SK-N-SH treated with all-trans-retinoic acid at 6 μM for 48 hours (cell line): ENCODE measurements at places on chromosomes 16 and 17.

GRCh38 chr17:29596811-29597210 is 3.9 kb downstream of the ANKRD13B start:
- no peak for ATAC-seq

DNA sequence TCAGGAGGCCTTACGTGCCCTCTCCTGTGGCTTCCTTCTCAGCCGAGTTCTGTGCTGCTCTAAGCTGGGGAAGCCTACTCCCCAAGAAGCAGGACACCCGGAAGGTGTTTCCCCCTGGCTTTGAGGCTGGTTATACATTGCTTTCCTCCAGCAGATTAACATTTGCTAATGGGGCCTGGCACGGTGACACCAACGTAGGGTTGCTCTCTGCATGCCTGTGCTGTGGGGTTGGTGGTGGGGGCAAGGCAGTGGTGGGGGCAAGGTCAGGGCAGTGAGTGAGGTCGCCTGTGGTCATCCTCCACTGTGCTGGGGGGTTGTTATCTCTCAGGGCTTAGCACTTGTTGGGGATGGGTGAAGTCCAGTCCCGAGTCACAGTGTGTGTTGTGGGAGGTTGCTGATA is 4.2 kb downstream of the USP6 start:
- no peak for ATAC-seq

GRCh38 chr16:68793401-68793857 is 49.9 kb upstream of the TANGO6 start:
- ATAC-seq = no peak

- peak; percentile 70 for ATAC-seq
Measured at GRCh38 chr17:78883089-78883532, 19.9 kb downstream of the CEP295NL start.

DNA sequence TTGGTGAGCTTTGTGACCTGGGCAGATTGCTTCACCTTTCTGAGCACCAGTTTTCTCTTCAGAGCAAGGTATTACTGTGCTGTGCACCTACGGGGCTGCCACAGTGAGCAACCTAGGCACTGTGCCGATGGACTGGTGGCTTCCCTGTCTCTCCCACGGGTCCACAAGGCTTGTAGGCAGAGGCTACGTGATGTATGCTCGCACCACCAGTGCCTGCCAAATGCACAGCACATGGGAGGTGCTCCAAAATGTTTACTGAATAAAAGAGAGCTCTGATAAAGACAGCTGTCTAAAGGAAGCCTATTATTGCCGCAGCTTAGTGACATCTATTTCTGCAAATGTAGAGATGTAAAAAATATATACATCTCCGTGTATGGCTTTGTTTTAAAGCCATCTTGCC is 139.2 kb downstream of the CDK5R1 start:
- ATAC-seq = no peak

- peak; percentile 31 for ATAC-seq
Measured at GRCh38 chr16:3022208-3022683, 1.5 kb downstream of the HCFC1R1 start.

- peak; percentile 80 for ATAC-seq
Measured at GRCh38 chr17:48048384-48049126, 396 bp downstream of the NFE2L1 start.

DNA sequence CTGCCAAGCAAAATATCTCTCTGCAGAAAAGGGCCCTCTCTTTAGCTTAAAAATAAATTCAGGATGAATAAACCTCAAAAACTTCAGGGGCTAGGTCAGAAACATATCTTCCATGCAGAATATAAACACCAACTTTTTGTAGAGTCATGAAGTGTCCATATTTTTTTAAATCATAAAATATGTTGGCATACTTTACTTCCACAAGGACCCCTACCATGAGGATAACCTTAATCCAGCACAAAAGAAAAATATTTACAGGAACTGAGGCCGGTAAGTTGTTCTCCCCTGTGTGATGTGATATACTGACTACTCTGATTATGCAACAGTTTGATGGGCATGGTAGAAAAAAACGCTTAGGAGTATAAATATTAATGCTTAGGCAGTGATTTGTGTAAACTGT is 264.8 kb upstream of the CDH11 start:
- no peak for ATAC-seq

DNA sequence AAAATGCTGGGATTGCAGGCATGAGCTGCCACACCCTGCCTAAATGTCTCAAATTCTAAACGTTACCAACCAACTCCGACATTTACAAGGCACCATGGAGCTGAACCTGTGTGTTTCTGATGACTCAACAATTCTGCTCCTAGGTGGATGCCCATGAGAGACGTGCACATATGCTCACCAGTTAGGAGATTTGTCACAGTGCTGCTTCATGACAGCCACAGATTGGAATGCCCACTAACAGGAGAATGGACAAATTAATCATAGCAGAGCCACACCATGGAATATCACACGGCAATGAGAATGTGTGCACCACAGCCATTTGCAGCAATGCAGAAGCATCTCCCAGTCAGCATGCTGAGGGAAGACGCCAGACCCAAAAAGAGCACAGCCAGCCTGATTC is 8.0 kb upstream of the KCNG4 start:
- ATAC-seq = no peak

DNA sequence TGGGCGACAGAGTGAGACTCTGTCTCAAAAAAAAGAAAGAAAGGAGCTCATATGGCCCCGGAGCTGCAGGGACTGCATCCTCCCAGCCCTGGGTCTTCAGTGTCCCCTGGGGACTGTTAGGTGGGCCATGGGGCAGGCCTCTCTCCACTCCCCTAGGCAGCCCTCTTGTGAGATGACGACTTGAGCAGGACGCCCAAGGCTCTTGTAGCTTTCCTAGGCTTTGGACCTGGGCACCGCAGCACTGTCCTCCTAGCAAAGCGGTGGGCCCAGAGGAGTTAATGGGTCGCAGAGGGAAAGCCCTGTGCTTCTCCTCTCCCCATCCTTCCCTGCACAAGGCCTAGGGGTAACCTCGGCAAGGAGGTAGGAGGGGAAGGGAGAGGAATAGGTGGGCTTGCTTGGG is 202.2 kb downstream of the NTN1 start:
- ATAC-seq = no peak

GRCh38 chr17:70238646-70239045 is 69.3 kb downstream of the KCNJ2 start:
- ATAC-seq = peak; percentile 48

- ATAC-seq = no peak
Measured at GRCh38 chr17:19725486-19725885, 9.1 kb upstream of the SLC47A2 start.

GRCh38 chr17:51699303-51699702 is 439.0 kb downstream of the UTP18 start:
- no peak for ATAC-seq

GRCh38 chr17:19485800-19486340 is 47.8 kb upstream of the SLC47A1 start:
- no peak for ATAC-seq

DNA sequence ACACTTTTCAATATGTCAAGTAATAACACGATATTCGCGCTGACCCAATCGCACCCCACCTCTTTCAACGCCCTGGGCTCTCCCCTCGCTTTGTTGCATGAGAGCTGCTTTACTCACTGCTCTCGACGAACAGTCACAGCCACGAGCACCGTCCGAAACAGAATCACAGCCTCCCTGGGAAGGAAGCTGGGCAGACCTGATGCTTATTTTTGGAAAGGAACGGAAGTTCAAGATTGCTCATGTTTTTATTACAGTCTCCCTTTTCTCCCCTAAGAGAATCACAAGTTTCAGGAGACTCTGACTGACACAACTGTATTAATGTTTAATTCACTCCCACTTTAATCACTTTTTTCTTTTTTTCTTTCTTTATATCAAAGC is 67.8 kb downstream of the ANKRD11 start:
- ATAC-seq = no peak

DNA sequence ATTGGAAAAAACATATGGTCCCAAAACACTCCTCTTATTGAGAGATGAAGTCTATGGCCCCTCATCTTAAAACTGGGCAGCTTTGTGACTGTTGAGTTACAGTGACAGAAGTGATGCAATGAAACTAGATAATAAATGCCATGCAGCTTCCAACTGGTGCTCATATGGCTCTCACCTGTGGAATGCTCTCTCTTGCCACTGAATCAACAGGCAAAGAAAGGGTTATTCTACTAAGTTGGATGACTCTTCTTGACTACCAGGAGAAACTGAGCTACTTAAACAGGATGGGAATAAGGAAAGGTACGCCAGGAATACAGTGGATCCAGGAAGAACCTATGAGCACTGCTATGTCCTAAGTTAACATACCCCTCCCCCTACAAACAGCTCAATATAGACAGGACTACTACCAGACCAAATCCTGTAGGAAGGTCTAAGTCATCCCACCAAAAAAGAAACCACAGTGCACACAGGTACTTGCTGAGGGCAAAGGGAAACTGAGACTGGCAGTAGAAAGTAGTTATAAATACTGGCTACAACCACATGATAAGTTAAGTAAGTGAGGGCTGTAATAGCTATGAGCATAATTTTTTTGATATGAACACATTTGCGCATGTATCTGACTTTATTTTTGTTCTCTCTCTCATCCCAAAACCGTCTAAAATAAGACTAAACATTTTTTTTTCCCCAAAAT is 398.5 kb downstream of the ZFHX3 start:
- no peak for ATAC-seq

GRCh38 chr17:20053361-20053964 is 44.3 kb downstream of the SPECC1 start:
- ATAC-seq = no peak

- ATAC-seq = no peak
Measured at GRCh38 chr16:89042711-89043551, 50.7 kb upstream of the ACSF3 start.

DNA sequence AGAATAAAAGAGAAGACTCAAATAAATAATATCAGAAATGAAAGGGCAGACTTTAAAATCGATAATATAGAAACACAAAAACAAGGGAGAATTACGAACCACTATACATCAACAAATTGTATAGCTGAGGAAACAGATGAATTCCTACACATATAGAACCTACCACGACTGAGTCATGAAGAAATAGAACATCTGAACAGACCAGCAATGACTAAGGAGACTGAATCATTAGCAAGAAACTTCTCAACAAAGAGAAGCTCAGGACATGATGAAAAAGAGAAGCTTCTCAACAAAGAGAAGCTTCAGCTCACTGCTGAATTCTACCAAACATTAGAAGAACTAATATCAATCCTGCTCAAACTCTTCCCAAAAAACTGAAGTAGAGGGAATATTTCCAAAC is 255.9 kb downstream of the CEP112 start:
- ATAC-seq = no peak

- ATAC-seq = no peak
Measured at GRCh38 chr17:44000141-44000860, 4.1 kb upstream of the NAGS start.

DNA sequence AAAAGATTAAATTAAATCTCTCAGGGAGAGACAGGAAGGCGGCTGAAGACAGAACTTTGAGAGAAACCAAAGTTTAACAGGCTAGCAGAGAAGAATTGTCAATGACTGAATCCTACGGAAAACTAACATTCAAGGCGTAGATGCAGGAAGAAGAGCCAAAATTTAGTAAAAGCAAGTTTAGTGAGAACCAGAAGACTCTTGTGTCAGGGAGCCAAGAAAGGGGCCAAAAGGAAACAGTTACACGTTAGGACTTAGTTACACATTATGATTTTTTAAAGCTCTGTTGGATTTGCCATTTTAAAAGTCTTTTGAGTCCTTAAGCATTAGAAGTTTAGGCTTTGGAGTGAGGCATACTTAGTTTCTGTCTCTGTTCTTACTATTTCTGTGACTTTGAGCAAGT is 164.6 kb downstream of the CHD9 start:
- ATAC-seq = no peak

- ATAC-seq = no peak
Measured at GRCh38 chr17:2040219-2040827, 1.5 kb upstream of the OVCA2 start.

DNA sequence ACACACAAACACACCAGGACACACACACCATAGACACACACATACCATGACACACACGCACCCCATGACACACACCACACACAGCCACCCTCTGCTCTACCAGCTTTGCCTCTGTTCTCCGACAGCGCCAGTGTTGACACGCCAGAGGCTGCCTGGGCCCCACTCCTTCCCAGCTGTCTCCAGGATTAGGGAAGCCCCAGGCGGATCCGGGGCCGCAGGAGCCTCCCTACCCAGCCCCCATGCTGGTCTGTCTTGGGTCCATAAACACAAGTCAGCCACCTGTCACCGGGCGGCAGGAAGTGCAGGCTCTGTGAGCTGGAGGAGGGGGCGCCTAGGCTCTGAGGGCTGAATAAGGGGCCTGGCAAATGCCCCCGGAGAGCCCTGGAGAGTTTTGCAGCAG is 10.5 kb downstream of the TBC1D16 start:
- no peak for ATAC-seq

GRCh38 chr16:6122401-6122800 is 1024.8 kb upstream of the EEF2KMT start:
- ATAC-seq = no peak

DNA sequence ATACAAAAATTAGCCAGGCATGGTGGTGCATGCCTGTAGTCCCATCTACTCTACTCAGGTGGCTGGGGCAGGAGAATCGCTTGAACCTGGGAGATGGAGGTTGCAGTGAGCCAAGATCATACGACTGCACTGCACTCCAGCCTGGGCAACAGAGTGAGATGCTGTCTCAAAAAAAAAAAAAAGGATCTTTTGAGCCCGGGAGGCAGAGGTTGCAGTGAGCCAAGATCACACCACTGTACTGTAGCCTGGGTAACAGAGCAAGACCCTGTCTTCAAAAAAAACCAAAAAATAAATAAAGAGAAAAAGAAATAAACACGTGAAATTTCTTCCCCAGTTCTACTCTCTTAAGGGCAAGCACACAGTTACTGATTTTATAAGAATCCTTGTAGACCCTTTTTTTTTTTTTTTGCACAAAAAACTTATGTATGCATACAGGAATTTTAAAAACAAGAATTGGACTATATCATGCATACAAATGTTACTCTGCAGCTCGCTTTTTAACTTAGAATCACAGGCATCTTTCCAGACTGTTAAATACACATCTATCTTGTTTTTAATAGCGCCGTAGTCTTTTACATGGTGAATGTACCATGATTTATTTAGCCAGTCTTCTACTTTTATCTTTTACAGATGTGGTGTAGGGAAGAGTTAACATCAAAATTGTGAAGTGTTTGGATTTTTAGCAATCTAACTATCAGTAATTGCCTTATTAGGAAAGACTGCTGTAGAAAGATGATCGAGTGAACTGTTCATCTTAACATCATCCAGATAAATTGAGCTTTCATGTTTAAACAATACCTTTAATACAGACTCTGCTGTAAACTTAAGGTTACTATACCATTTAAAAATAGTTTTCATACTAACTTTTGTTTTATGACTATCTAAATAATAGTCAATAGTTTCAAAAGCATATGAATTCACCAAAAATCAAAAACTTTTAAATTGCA is 14.6 kb downstream of the CDH3 start:
- ATAC-seq = no peak
